Kidney epithelial cell (primary cell): ENCODE measurements at places on chromosomes 16 and 17. TPM values are rescaled to one million over a fixed set of nuclear protein-coding genes. Genes with fewer than 3 reads are reported as not detected.

ACSM2B gene
- not detected in 2 replicates for total RNA-seq

ACSM2A gene
- total RNA-seq = not detected in 2 replicates

SAP30BP gene
- total RNA-seq = 58.6 and 59.6 TPM in 2 replicates

FASN gene
- total RNA-seq = 202 and 249 TPM in 2 replicates

CCL16 gene
- not detected in 2 replicates for total RNA-seq

PCGF2 gene
- 20.8 and 25.1 TPM in 2 replicates for total RNA-seq

PRSS22 gene
- total RNA-seq = 71.8 and 76.0 TPM in 2 replicates

PKMYT1 gene
- total RNA-seq = 5.1 and 6.1 TPM in 2 replicates

GLG1 gene
- total RNA-seq = 108 and 110 TPM in 2 replicates

GRCh38 chr17:69733171-69734012 lies 318.9 kb downstream of the MAP2K6 start:
- peak; percentile 80 for DNase-seq

DNA sequence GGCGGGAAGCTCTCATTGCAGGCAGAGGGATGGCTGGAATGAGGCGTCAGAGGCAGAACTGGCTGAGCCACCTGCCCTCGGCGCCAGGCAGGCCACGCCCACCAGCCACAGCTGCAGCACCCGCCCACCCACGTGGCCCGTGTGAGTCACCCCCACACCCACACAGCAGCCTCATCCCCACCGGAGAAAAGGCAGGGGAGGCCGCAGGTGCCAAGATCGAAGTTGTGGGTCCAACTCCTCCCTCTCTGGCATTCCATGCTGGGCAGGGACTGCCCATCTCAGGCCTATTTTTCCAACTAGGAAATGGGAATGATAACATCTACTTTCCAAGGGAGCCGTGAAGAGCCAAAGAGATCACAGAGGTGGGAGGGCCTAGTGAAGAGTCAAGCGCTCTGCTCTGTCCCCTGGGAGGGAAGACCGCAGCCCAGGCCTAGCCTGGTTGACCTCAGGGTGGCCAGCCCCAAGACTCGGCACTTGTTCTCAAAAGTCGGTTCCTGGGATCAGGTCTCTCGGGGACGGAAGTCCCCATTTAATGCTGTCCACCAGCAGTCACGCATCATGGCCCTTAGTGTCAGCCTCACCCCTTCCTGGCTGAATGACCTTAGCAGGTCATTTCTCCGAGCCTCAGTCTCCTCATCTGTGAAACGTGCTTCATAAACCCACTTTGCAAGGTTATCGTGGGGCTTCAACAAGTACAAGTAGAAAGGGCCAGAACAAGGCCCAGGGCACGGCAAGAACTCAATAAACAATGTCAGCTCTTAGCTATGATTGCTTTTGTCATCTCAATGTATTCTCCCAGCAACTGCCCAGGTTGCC lies at the start of gene TRPV3:
Gene TRPV3 (minus strand): TSS at position 45 of the 816 bp plus-strand sequence. CDS start 2,962 bp downstream, outside the sequence.
- DNase-seq = peak; percentile 39

GRCh38 chr16:65489531-65490023 lies 367.7 kb upstream of the CDH11 start:
- no peak for DNase-seq

DNA sequence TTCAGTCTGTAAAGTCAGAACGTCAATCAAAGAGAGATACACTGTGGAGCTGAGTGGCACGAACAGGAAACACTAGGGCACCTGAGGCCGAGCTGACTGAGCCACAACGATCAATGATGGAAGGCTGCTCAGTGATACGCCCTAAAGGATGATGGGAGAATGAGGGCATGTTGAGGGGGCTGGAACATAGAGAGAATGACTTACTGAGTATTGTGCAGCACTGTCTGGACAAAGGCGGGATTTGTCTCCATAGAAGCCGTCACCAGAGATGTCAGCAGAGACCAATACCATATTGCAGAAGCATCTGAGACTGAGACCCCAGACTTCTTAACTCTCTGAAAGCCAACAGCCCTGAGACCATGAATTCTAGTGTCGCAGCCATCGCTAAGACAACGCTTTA lies 33.4 kb downstream of the ZZEF1 start:
- no peak for DNase-seq

DNA sequence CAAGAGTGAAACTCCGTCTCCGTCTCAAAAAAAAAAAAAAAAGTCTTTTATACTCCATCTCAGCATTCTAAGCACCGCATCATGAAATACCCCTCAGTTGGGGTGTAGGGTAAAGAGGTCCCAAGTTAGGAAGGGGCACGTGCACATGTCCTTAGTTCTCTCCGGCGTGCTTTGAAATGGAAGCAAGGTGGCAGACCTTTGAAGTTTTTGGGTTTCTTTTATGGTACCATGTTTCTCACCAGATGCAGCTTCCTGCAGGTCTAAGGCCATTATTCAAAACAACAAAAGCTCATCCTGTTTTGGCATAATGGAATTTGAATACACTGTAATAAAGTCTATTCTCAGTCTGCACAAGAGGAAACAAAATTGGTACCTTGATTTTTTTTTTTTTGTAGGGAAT lies 9.6 kb downstream of the EMC8 start:
- no peak for DNase-seq

GRCh38 chr16:84082835-84083569 lies 33.7 kb downstream of the MBTPS1 start:
- DNase-seq = no peak

- no peak for DNase-seq
Observed at GRCh38 chr17:66451188-66452149, 149.1 kb downstream of the PRKCA start.

DNA sequence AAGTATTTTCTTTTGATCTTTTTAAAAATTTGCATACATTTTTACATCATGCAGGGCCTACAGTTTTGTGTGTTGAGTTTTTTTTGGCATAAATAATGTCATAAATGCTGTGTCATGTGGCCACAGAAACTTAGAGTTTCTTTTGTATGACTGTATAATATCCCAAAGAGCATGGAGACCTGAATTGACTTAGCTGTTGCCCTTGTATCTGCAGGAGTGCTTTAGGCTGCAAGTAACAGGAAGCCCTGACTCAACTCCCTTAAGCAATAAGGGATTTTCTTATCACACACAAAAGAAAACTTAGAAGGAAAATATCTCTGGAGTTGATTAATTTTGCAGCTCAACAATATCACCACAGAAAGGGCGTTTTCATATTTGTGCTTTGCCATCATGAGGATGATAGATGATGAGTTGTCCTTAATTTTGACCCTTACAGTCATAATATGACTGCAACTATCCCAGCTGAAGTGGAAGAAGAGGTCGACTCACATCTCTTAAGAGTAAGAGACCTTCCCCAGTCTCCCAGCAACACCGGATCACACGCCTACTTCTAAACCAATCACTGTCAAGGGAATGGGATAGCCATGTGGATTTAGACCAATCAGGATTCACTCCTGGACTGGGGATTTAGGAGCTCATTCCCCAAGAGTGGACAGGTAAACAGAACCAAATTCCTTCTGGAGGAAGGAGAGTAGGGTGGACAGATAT lies 138.9 kb downstream of the GSG1L start:
- no peak for DNase-seq

GRCh38 chr17:78409191-78409928 lies 30.9 kb downstream of the PGS1 start:
- DNase-seq = no peak

DNA sequence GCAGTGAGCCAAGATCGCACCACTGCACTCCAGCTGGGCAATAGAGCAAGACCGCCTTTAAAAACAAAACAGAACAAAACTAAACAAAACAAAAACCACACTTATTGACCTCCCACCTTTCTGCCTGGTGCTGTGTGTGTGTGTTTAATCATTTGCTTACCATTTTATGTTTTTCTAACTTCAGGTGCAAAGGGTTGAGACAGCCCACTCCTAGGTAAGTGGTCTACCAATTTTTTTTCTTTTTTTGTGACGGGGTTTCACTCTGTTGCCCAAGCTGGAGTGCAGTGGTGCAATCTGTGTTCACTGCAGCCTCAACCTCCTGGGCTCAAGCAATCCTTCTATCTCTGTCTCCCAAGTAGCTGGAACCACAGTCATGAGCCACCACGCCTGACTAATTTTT lies 65.8 kb downstream of the SALL1 start:
- DNase-seq = no peak

DNA sequence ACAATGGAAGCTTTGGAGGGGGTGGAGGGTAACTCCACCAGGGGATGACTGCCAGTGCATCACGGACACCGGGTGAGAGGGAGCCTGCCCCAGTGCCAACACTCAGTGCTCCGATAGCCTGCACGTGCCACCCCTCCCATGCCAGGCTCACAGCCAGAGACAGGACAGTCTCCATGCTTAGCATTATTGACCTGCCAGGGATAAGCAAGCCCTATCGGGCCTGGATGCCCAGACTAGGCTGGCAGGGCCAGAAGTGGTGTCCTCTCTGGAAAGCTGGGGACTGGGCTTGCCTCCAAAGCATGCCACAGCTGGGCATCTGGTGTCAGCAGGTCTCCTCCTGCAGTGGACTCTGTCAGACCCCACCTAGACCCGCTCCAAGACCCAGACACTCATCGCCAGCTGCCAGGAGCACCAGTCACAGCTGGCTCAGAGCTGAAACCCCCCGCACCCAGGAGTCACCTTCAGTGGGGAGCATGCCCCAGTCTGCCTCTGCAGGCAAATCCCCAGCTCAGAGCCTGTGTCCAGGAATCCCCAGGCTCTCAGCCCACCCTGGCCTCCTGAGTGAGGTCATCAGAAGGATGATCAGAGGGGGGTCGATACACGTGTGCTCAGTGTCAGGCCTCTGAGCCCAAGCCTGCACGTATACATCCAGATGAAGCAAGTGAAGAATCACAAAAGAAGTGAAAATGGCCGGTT lies 1.8 kb upstream of the RHBDF1 start:
- DNase-seq = no peak

- no peak for DNase-seq
Observed at GRCh38 chr17:34634551-34635160, 55.3 kb downstream of the TMEM132E start.

DNA sequence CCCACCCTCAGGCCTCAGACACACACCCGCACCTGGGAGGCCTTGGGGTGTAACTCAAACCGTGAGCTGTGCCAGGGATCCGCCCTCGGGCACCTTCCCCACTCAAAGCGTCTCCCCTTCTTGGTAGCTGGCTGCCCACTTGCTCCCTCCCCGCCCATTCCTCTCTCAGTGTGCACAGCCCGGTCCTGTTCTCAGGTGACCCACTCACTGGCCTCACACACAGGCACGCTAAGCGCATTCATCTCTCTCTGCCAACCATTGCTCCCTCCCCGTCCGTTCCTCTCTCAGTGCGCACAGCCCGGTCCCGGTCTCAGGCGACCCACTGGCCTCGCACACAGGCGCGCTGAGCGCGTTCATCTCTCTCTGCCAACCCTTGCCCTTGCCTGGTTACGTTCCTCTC lies 20.8 kb downstream of the WDR45B start:
- no peak for DNase-seq

DNA sequence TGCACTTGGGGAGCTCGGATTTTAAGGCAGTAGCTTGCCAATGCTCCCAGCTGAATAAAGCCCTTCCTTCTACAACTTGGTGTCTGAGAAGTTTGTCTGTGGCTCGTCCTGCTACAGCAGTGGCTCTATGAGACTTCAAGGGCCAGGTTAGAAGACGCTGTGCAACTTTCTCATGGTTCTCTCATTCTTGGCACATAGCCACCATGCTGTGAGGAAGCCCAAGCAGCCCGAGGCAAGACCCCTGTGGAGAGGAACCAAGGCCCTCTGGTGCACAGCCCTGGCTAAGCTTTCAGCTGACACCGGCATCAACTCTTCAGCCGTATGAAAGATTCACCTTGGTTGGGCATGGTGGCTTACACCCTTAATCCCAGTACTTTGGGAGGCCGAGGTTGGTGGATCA lies 116.9 kb upstream of the EEF2KMT start:
- no peak for DNase-seq

- DNase-seq = no peak
Observed at GRCh38 chr17:57406981-57407286, 150.6 kb downstream of the MSI2 start.

DNA sequence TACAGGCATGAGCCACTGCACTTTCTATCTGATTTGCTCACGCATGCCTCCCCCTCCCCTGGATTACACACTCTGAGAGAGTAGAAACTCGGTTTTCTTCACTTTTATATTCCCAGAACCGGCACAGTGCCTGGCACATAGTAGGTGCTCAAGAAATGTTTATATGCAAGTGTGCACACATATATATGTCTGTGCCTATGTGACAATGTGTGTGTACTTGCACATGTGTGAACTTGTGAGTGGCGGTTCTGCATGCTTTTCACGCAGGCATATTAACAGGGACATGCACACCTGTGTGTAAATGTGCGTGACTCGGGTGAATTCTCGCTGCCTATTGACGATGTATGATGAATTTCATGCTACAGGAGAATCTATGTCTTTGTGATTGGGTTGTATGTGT lies 22.1 kb upstream of the IL21R start:
- DNase-seq = no peak

DNA sequence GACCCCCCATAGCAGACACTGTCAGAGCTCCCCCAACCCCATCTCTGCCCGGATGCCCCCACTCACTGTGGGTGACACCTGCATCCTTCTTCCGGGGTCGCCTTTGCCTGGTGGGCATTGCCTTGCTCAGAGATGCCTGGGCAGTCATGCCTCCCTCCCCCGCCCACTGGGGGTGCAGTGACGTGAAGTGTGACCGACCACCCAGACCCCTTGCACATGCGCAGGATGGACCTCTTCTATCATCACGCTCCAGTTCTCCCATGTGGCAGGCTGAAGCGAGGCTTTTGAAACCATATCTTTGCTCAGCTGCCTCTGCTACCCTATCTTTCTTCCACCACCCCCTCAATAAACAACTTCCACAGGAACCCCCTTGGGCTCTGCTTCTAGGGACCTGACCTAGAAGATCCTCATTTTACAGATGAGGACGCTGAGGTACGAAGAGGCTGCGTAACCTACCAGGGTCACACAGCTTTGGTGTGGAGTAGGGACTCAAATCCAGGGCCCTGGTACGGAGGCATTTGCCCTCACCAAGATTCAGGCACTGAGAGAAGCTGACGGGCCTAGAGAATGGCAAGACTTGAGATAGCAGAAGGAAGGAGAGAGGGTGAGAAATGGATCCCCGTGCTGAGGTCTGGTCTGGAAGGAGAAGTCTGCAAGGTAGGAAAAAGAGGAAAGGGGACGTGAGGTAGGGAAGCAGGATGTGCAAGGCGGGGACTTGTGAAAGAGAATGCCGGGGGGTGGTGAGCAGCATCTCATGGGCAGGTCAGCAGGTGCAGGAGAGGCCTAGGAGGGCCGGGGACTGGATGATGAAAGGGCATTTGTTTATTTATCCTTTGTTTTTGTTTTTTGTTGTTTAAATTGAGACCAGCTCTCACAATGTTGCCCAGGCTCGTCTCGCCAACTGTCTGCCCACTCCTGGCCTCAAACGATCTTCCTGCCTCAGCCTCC lies 14.4 kb downstream of the NLRC5 start:
- DNase-seq = no peak

DNA sequence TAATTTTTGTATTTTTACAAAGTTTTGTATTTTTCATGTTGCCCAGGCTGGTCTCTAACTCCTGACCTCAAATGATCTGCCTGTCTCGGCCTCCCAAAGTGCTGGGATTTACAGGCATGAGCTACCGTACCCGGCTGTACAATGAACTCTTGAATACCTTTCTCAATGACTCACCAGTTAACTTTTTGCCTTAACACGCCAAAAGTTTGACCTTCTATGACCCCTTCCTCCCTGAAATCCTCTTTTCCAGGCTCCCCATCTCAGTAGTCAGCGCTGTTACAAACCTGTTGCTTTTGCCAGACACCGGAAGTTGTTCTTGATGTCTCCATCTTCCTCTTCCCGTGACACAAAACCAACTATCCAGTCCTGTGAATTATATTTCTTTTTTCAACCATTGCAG lies 158.1 kb upstream of the ASIC2 start:
- DNase-seq = no peak

GRCh38 chr17:2874189-2874686 lies 78.0 kb downstream of the RAP1GAP2 start:
- DNase-seq = no peak

GRCh38 chr17:6670999-6671398 lies 19.4 kb downstream of the C17orf100 start:
- DNase-seq = no peak
